ENCODE measurements at places on chromosomes 3 and 15.

GRCh38 chr15:31605467-31605931, 278.9 kb downstream of the KLF13 start:
- DNase-seq = no peak

GRCh38 chr3:127074900-127075360, 92.0 kb downstream of the PLXNA1 start:
- no peak for DNase-seq

- no peak for DNase-seq
Measured at GRCh38 chr3:143103652-143104051, 15.9 kb upstream of the CHST2 start.

DNA sequence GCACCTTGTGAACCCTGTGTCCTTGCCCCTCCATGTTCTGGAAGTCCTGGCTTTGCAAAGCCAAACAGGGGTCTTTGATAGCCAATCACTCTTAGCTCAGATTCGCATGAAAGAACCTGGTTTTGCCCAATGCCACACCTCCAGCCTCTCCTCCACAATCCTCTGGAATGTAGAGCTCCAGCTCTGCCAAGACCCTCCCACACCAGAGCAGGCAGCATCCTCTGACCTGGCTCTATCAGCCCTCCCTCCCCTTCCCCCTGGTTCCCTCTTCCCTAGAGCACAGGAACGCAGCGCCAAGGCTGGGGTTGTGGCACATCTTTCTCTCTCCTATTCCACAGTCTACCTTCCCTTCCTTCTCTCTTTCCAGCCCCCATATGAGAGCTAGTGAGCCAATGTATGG, 133.3 kb downstream of the RPLP1 start:
- DNase-seq = no peak

- no peak for DNase-seq
Measured at GRCh38 chr15:49424954-49425353, 1.9 kb downstream of the FGF7 start.

- DNase-seq = no peak
Measured at GRCh38 chr3:24741506-24741905, 246.9 kb upstream of the THRB start.

- DNase-seq = no peak
Measured at GRCh38 chr3:57557085-57557537, 1.0 kb downstream of the PDE12 start.

- no peak for DNase-seq
Measured at GRCh38 chr15:63244976-63245645, 32.3 kb upstream of the APH1B start.

- no peak for DNase-seq
Measured at GRCh38 chr3:171001957-171002694, 24.4 kb downstream of the SLC2A2 start.

DNA sequence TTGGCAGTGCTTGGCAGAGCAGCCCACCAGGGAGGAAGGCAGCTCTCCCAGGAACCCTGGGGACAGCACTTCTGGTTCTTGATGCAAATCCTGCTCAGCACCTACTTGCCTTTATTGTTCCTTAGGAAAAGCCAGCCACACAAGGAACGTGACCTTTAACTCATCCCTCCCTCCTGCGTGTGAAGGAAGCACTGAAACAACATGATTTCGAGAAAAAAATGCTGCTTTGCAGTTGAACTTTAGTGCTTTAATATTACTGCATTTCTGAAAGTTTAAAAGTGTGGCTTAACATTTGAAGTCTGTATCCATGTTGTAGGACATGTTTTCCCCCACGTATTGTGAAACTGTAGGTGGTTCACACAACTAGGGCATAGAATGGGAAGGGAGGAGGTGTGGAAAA, 50.4 kb upstream of the CTNNB1 start:
- no peak for DNase-seq

GRCh38 chr15:49847423-49848281, 226.8 kb downstream of the DTWD1 start:
- DNase-seq = no peak

GRCh38 chr3:108200578-108200977, 21.6 kb downstream of the IFT57 start:
- no peak for DNase-seq

GRCh38 chr3:155465664-155466063, 172.2 kb upstream of the STRIT1 start:
- DNase-seq = no peak

DNA sequence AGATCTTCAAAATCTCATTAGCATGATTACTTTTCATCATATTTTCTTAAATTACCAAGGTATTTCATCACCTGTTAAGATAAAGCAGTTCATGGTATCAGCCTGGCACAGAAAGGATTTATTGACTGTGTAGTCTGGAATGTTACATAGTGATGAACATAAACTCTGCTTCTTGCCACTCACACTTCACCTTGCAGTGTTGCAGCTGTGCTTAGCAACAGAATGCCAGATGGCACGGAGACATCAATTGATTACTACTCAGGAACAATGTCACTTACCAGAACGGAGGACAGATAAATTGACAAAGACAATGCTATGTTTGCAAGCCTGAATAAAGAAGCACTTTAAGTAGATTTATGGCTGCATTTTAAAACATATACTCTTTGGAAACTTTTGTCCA, 15.0 kb upstream of the BCHE start:
- no peak for DNase-seq

GRCh38 chr3:25150199-25150598, 277.9 kb upstream of the RARB start:
- no peak for DNase-seq

DNA sequence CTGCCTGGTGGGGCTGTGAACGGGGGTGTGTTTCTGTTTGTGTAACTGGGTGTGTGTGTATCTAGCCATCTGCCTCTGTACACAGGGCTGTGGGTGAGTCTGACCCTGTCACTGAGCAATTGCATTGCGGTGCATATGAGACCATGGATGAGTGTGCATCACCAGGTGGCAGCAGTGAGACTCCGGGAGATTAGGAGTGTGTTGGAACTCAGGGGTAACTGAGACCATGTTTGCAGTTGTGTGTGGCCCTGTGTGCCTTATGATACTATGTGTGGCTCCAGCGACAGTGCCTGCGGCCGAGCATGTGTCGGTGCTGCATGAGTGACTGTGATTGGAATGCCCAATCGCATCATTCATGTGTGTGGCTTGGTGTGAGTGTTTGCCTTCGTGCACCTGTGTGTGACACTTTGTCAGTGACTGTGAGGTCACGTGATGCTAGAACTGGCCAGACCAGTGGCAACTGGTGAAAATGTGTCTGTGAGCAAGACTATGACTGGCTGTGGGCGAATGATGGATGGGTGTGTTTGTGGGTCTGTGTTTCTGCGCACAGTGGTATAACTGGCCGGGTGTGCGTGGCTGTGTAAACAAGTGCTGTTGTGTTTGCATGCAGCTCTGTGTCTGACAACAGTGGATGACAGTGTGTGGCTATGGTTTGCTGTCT, 14.0 kb downstream of the VILL start:
- peak; percentile 56 for DNase-seq

GRCh38 chr3:105430455-105430854, 63.7 kb downstream of the ALCAM start:
- no peak for DNase-seq

- DNase-seq = no peak
Measured at GRCh38 chr15:65881766-65882434, 12.6 kb downstream of the RAB11A start.

All from H54 (cell line).